DMS79 treated with DMSO at 0.1 percent for 48 hours (cell line): ENCODE measurements at places on chromosomes 5 and 9.

- peak; percentile 74 for DNase-seq
Observed at GRCh38 chr5:175463641-175464040, 14.7 kb upstream of the SFXN1 start.

DNA sequence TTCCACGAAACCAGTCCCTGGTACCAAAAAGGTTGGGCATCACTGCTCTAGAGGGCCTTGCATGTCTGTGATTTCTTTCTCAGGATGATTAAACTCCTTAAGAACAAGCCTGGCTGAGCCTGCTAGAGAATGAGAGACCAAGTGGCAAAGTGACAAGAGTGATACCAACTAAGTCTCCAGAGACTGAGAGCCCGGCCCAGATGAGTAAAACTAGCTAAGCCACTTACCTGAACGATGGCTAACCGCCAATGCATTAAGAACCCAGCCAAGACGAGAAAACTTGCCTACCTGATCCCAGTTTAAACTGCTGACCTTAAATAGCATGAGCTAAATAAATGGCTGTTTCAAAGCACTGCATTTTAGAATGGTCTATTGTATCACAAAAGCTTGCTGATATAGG lies 5.6 kb upstream of the CCDC152 start:
- DNase-seq, result no peak

- DNase-seq, result peak; percentile 16
Observed at GRCh38 chr9:97527626-97528528, 26.4 kb downstream of the TMOD1 start.

DNA sequence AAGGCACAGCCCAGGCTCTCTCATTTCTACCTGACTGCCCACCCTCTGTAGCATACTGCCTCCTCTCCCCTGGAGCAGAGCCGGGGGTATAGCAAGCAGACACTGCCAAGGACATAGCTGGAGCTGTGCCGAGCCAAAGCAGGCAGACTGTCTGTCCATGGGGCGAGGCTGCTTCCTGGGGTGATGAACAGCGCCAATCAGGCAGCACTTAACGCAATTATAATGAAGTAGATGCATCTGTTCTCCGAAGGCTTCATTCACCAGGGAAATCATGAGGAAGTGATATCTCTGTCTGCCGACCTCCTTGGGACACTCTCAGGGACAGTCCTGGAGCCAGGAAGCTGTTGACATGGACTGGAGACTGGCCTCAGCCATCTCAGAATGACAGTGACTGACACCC lies 230.7 kb downstream of the ASTN2 start:
- no peak for DNase-seq

- no peak for DNase-seq
Observed at GRCh38 chr5:7857926-7858632, 7.1 kb upstream of the CFAP90 start.
